ENCODE measurements at places on chromosomes 13 and 19.

DNA sequence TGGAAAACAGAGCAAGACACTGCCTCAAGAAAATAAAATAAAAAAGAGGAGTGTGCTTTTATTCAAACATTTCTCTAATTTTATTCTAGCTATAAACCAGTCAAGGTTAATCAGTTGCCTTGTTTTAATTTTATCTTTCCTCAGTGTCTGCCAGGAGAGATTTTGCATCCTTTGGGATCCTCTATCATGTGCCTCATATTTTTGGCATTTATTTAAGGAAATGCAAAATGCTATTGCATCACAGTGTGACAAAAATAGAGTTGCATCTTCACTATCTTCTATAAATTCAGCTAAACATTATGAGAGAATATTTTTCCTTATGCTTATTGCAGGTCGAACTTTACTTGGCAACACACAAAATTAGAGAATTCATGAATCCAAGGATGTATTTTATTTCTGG is 639.0 kb upstream of the KLF12 start:
- no peak for ATAC-seq

- no peak for ATAC-seq
Measured at GRCh38 chr13:99357941-99358340, 50.7 kb upstream of the GPR183 start.

GRCh38 chr13:77459592-77459991 is 75.9 kb upstream of the SCEL start:
- no peak for ATAC-seq

DNA sequence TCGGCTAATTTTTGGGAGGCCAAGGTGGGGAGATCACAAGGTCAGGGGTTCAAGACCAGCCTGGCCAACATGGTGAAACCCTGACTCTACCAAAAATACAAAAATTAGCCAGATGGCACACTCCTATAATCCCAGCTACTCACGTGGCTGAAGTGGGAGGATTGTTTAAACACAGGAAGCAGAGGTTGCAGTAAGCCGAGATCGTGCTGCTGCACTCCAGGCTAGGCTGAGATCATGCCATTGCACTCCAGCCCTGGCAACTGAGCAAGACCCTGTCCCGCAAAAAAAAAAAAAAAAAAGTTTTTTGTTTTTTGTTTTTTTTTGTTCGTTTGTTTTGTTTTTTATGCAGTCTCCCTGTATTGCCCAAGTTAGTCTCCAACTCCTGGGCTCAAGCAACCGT is 21.2 kb downstream of the MAST1 start:
- no peak for ATAC-seq

GRCh38 chr13:40220299-40220935 is 446.0 kb downstream of the FOXO1 start:
- no peak for ATAC-seq

DNA sequence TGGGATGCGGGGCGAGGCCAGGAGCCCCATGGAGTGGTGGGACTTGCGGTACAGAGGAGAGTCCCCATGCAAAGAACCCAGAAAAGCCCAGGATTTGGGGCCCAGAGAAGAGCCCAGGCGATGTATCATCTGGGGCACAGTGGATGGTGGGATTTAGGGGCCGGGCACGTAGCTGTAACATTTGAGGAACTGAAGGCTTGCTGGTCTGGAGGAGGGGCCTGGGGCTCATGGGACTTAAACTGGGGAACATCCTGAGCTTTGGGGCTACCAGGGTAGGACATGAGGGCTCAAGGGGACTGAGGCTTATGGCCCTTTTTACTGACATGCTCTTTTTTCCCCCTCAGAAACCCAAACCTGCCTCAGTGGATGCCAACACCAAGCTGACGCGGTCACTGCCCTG is 13.5 kb downstream of the MED25 start:
- ATAC-seq, result no peak

DNA sequence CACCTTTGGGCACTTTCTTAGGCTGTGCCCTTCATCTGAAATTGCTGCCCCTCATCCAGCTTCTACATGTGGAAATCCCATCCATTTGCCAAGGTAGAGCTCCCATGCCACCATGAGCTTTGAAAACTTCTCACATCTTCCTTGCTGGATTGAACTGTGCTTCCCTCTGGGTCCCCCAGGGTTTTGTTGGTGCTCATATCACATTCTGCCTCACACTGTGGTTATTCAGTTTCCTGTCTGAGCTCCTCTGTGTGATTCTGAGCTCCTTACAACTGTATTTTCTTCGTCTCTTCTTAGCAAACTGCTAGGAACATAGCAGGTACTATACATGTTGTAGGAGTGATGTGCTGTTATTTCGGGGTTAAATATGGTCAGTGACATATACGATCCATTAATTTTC is 74.9 kb upstream of the KL start:
- ATAC-seq, result no peak

GRCh38 chr19:51824281-51825005 is 29.5 kb downstream of the FPR3 start:
- ATAC-seq, result peak; percentile 79

- ATAC-seq, result no peak
Measured at GRCh38 chr19:8046569-8047165, 5.9 kb upstream of the CCL25 start.

DNA sequence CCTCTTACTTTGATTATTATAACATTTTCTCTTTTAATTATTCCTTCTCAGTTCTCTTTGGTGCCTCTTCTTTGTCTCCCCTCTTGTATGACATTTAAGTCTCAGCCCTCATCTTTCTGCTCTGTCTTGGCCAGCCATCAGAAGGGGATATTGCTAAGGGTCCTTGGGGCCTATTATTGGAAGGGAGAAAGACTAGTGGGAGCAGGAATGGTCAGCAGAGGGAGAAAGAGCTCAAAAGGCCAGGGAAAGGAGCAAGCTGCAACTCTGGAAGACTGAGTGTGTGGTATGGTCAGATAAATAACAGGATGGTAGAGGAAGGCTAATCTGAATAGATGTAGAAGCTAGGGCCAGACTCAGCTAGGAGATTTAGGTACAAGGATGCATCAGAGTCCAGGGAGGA is 336.9 kb downstream of the TDRD3 start:
- ATAC-seq, result peak; percentile 31

DNA sequence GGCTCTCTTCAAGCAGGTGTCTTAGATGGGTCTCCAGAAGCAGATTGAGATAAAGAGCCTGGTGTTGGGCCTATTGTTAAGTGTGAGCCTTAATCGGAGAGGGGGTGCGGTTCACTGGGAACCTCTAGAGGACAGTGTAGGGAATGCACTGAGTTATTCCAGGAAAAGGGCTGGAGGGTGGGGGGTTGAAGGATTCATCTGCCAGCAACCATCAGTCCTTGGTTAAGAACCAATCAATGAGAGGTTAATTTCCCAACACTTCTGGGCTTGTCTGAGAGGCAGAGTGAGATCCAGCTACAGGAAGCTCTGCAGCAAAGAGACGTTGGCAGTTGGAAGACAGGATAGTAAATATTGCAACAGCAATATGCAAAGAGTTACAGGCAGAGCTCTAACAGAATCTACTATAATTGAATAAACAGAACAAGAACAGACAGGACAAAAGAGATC is 28.7 kb downstream of the CYP4F2 start:
- no peak for ATAC-seq

DNA sequence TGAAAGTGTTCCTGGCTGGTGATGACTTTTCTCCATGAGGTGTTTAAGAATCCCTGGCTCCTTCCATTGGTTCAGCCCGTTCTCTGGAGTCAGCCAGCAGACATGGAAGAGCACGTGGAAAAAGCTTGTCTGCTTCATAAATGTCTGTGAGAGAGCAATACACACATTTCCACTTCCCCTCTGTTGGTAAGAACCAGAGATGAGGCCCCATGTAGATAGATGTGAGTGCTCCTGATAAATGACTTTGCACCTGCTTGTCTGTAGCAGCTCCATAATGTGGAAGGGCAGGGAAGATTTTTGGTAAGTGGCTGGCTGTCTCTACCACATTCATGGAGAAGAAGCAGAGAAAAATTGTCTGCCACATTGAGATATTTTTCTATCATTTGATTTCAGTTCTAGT is 325.8 kb downstream of the LMO7 start:
- ATAC-seq, result no peak

DNA sequence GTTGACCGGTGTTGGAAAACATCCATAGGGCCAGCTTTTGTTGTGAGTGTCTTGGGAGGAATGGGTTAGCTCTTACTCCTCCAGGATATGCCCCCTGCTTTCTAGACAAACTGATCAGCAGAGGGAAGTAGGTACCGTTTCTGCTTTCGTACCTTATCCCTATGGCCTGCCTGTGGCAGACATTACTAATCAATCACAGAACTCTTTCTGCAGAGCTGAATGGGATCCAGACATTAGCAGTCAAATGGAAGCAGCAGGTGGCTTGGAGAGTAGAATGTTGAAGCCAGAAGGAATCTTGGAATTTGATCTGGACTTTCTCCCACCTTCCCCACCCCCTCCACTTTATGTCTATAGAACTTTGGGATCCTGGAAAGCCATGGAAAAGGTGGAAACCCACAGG is 17.1 kb downstream of the NWD1 start:
- ATAC-seq, result no peak

GRCh38 chr13:32537580-32538142 is 934 bp downstream of the N4BP2L2 start:
- no peak for ATAC-seq

- no peak for ATAC-seq
Measured at GRCh38 chr19:29673451-29674371, 8.4 kb downstream of the PLEKHF1 start.

DNA sequence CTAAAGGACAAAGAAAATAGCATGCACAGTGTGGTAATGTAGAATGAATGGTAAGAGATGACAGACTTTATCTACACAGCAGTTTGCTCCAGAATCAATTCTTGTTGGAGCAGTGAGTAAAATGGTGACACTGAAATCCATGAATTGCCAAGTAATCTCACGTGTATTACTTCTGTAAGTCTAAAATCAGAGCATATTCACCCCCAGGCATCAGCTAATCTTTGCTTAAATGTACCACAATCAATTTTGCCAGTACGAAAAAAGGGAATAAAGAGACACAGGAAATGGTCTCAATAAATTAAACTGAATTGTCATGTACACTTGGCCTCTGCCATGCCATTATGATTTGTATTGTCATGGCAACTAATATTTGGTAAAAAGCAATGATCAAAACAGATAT is 294.2 kb downstream of the PCDH17 start:
- no peak for ATAC-seq

GRCh38 chr19:12156223-12157058 is at the start of gene ZNF625:
Gene ZNF625, minus strand, starts transcription at chr19:12156734. Its CDS starts 176 bp downstream, at chr19:12156558.
- peak; percentile 96 for ATAC-seq

DNA sequence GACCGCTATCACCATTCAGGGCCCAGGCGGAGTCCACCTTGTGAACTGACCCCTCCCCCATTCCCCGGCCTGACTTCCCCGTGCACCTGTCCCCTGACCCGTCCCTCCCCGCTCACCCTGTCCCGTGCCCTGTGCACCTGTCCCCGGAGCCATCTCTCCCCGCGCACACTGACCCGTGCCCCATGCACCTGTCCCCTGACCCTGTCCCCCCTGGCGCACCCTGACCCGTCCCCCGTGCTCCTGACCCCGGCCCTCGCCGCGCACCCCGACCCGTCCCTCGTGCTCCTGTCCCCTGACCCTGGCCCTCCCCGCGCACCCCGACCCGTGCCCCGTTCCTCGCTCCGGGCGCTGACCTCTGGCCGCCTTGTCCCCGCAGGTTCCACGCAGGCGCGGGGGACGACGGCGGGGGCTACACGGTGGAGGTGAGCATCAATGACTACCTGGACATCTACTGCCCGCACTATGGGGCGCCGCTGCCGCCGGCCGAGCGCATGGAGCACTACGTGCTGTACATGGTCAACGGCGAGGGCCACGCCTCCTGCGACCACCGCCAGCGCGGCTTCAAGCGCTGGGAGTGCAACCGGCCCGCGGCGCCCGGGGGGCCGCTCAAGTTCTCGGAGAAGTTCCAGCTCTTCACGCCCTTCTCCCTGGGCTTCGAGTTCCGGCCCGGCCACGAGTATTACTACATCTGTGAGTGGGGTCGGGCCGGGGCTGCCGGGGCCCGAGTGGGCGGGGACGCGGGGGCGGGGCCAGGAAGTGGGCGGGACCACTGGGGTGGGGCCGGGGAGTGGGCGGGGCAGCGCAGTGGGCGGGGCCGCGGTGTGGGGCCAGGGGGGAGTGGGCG is 9.7 kb downstream of the EFNA2 start:
- ATAC-seq, result peak; percentile 54

DNA sequence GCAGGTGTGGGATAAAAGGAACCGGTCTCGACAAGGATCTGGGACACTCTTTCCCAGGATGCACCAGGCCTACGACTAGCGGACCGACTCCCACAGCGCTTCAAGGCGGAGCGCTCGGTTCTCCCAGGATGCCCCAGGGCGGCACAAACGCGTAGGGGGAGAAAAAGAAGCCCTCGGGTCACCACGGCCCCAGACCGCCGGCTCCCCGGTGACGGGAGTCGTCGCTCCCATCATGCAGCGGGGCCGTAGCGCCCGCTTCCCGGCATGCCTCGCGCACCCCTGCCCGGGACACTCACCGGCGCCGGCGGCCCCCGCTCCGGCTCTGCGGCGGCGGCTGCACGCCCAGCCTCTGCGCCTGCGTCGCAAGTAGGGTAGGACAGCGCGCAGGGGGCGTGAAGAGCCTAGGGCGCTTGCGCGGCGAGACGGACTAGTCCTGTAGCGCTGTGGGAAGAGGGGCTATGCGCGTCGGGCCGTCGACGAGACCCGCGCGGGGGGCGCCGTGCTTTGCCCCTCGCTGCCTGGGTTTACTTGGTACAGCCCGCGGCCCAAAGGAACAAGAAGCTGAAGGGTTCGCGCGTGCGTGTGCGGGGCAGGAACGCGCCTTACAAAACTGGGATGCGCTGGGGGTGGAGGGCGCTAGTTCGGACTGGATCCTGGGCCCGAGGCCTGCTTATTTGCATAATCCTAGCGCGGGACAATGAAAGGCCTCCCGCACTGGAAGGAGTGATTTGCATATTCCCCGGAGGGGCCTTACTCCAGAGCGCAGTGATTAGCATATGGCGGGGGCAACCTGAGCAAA is at the start of gene ZNF428:
Gene ZNF428, minus strand, starts transcription at position 368 of the 799 bp plus-strand sequence. CDS start 5,325 bp downstream, outside the sequence.
- peak; percentile 93 for ATAC-seq

DNA sequence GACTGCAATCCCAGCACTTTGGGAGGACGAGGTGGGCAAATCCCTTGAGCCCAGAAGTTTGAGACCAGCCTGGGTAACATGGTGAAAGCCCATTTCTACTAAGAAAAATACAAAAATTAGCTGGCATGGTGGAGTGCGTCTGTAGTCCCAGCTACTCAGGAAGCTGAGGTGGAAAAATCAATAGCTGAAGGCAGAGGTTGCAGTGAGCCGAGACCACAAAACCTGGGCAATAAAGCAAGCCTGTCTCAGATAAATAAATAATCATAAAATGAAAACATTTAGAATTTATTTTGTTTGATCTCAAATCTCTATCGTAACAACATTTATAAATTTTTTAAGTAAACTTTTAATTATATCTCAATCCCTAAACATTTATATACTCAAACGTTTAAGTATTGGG is 36.6 kb downstream of the USP12 start:
- no peak for ATAC-seq

DNA sequence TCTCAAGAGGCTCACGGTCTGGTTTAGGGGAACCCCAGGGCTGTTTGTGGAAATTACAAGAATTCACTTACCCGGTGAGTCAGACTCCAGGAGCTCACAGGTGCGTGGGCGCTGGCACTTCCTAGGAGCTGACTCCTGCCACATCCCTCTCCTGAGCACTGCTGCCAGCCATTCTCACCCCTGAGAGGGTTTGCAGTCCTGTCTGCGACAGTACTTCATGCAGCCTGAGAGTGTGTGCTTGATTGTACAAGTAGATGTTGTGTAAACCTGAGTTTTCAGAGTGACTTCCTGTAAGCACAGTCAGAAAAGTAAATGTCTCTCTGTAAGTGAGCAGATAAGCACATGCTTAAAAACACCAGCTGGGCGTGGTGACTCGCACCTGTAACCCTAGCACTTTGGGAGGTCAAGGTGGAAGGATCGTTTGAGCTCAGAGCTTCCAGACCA is 8.1 kb downstream of the MRPL4 start:
- ATAC-seq, result peak; percentile 66

- no peak for ATAC-seq
Measured at GRCh38 chr13:73140801-73141200, 82.0 kb downstream of the KLF5 start.

Measured in stimulated activated memory B cell treated with anti-CD40 and anti-IgM and Interleukin-4, amounts not matched to agents 10 μg/mL and 1 μg/mL and 100 μg/mL, for 72 hours (primary cell).